Hippocampal formation (tissue), 2 donors: ENCODE measurements at places on chromosomes 6 and 20.

- no peak for DNase-seq
These were observed 33.3 kb upstream of the SLC22A16 start for GRCh38 chr6:110509617-110510241.

- DNase-seq, result no peak
These were observed 20.4 kb downstream of the ACSS1 start for GRCh38 chr20:25037288-25038102.

DNA sequence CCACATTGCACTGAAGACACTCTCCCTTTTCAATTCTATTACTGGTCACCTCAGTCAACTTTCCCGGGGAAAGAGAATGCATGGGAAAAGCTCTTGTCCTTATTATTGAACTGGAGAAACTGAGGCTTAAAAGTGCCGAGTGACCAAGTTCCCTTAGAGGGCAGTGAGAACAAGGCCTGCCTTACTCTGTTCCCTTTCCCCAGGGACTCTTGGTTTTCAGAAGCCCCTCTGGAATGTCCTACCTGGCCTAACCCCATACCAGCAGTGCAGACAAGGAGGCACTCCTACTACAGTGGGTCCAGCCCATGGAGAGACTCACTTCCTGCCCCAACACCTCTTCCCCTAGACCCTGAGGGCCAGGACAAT, 6.1 kb downstream of the SRXN1 start:
- no peak for DNase-seq

DNA sequence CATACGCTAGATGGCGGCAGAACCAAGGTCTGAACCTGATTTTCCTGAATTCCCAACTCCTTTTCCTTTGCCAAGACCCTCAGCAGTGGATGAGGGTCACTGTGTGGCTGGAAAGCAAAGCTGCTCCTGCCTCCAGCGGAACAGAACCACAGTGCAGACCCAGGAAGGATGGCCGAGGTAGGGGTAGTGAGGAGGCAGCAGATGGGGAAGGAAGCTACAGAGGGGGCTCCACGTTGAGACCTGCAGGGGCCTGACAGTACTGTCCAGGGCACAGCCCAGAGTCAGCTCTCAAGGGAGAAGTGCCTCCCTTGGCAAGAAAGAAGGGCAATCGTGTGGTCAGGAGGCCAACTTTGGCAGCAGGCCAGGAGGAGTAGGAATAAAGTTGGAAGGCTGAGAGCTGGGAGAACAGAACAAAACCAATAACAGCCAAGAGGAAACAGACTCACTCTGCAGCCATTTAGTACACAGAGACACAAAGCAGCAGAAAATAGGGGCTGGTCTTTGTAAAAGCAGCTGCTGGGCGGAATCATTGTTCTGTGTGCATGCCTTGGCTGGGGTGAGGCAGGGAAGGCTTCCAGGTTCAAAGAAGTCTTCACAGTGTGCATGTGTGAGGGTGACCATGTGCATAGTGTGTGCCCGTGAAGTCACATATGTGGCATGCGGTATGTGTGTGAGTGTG, 3.1 kb downstream of the GABRR2 start:
- peak; percentile 32 for DNase-seq

- DNase-seq, result peak; percentile 31
These were observed 41.2 kb upstream of the PDE10A start for GRCh38 chr6:165704045-165704748.

DNA sequence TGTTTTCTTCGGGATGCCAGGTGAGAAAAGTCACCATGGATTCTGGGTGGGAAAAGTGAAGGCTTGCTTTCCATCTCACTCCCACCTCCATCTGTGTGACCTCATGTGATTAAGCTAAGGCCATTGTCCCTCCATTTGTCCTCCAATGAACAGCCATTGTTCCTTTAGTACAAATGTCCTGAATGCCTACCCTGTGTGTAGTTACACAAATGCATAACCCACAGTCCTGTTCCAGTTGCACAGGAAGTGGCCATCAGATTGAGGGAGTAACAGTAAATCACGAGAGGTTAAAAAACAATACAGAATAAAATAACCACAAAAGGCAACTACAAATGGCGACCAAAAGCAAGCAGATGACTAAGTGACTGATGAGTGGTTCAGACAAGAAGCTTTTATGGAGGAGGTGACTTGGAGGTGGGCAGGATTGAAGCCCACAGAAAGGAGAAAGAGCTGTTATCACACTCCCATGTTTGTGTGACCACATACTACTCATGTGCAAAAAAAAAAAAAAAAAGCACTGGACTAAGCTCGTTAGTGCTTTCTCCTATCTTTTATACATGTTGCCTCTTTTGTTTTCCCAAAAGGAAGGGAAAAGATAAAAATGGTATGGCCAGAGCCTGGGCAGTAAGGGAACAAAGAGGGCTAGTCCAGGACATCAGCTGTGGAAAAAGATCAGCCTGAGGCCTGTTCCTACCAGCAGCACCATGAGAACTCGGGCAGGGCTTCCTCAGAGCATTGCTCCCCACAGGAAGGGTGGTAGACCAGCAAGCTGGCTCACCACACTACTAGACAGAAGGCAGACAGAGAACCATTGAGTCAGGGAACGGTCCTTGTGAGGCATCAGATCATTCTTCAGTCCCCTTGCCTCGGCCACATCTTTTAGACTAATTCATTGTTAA, 111.0 kb downstream of the TFAP2A start:
- no peak for DNase-seq

- no peak for DNase-seq
These were observed 5.5 kb upstream of the SDC4 start for GRCh38 chr20:45353746-45354145.

DNA sequence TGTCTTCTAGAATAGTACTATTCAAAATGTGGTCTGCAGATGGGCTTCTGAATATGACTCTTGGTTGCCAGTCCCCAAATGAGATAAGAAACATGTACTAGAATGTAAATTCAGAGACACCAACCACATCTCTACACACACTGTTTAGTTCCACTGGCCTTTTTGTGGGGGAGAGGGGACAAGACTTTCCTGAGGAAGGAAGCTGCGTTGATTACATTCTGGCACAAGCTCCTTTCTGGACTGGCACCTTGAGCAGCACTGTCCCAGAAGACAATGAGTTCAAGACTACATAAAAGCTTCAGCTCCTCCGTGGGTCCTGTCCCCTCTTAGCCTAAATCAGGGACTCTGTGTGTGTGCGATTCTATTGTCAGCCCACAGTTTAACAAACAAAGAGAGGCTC, 6.9 kb upstream of the IYD start:
- DNase-seq, result no peak

- DNase-seq, result no peak
These were observed 133.6 kb upstream of the TRAF3IP2 start for GRCh38 chr6:111739257-111739696.

DNA sequence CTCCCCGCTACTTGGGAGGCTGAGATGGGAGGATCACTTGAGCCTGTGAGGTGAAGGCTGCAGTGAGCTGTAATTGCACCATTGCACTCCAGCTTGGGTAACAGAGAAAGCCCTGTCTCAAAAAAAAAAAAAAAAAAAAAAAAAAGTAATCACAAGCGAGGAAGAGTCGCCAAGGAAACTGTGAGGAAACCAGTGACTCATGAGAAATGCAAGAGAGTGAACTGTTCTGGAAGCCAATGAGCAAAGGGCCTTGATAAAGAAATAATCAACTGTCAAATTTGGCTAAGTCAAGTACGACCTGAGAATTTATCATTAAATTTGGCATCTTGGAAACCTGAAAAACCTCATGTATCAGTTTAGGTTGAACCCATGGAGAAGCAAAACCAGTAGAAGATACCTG, 16.1 kb upstream of the LAMP5 start:
- DNase-seq, result no peak

DNA sequence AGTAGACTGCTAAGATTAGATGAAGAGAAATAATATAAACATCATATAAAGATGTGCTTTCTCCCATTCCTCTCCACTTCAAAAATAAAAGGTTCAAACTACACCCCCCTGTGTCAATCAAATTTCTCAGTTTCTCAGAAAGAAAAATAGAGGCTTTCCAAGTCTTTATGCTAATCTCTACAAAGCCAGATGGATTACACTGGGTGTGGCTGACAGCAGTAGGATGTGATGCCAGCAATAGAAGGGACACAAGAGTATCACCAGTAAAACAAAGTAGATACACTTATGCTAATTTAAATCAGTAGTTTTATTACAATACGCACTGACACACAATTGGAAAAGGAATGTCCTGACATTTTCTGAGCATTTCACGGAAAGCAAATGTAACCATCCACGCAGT, 353.4 kb downstream of the RNGTT start:
- no peak for DNase-seq

DNA sequence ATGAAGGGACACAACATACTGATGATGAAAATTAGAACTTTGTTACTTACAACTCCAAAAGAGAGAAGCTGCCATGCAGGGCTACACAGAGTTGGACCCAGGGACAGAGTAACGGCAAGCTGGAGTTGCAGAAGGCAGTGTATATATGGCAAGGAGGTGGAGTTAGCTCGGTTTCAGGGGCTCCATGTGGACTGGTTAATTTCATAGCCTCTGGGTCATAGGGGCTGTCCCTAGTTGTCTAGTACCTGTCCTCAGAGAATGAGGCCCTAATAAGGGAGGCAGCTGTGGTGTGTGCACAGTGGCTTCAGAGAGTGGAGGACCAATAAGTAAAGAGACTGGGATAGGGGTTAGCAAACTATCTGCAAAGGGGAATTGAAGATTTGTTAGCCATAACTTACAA, 7.9 kb upstream of the ZSCAN12 start:
- DNase-seq, result no peak

GRCh38 chr6:4682431-4683097, 93.6 kb upstream of the CDYL start:
- DNase-seq, result no peak

DNA sequence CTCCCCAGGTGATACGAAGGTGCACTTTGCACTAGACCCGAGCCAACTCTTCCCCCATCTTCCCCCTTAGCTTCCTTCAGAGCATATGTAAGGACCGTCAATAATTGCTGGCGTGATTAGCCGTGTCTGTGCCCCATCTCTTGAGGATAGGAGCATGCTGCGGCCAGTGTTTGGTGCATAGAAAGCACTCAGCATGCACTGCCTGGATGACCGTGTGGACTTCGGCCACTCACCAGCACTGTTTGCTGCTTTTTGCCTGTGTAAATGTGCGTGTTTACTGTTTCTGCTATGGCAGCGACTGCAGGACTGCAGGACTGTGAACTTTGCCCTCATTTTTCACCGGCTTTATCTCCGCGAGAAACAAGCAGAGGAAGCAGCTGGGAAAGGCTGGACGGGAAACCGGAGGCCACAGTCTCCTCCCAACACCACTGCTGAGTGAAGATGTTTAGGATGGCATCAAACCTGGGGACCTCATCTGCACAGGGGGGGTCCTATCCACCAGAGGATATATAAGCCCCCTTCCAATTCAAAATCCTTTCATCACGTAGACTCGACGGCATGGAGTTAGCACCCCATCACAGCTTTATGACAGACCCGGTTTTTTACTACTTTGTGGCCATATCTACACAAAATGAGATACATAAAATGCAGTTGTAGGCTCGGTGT, 150.6 kb upstream of the AFDN start:
- DNase-seq, result no peak

DNA sequence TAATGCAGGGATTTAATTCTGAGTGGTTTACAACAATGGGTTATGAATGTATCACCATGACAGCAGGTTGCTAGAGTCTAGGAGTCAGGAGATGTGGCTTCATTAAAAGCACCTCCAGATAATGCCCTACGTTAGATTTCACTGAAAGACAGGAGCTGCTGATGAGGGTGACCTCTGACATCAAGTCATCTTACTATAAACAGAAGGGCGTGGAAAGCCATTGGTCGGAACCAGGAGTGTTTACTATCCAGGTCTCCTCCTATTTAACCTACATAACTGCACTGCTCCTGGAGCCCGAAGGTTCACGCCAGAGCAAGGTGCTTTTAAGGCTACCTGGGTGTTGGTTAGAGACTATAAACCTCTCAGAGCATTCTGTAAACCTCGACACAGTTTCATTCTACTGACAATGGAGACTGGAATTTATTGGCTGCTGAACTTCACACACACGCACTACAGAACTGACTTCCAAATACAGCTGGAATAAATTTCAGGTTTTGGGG, 128.7 kb downstream of the EYA4 start:
- DNase-seq, result no peak

GRCh38 chr20:33531885-33532284, 42.0 kb downstream of the CBFA2T2 start:
- no peak for DNase-seq

DNA sequence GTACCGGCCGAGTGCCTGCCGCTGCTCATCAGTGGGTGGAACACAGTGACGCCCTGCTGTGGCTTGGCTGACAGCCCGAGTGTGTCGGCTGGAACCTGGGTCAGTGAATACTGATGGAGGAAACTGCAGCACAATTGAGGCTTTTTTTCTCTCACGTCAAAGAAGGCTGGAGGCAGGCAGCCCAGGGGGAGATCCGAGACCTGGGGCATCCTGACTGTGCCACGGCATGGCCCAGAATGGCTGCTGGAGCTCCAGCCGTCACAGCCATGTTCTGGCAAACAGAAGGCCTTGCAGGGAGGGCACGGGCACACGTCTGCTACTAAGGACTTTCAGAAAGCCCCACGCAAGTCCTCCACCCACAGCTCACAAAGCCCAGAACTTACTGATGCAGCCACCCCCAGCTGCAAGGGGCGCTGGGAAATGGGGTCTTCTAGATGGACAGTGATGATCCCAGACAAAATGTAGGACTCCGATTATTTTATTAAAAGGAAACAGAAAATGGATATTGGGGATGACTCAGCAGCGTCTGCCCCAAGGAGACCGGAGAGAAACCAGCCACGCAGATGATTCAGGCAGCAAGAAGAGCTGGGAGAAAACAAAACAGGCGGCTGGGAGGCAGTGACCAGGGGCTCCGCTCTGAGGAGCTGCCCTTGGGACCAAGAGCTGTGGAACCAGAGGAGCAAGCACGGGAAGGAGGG, 140.0 kb downstream of the TAF4 start:
- no peak for DNase-seq

- no peak for DNase-seq
These were observed 35.2 kb upstream of the EEF1E1 start for GRCh38 chr6:8137529-8137939.

DNA sequence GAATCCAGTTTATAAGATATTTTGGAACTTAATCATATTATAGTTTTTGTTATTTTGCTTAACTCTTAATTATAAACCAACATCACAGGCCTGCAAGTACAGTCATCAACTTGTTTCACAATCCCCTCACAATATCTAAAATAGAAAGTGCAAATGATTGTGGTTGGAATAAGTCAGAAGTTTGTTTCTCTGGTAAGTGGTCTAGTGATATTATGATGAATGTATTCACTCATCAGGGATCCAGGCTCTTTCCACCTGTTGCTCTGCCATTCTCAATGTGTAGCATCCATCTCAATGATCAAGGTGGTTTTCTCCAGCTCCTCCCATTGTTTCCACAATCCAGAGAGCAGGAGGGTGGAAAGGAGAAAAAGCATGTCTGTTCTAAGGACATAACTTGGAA, 54.2 kb downstream of the OPN5 start:
- DNase-seq, result no peak

DNA sequence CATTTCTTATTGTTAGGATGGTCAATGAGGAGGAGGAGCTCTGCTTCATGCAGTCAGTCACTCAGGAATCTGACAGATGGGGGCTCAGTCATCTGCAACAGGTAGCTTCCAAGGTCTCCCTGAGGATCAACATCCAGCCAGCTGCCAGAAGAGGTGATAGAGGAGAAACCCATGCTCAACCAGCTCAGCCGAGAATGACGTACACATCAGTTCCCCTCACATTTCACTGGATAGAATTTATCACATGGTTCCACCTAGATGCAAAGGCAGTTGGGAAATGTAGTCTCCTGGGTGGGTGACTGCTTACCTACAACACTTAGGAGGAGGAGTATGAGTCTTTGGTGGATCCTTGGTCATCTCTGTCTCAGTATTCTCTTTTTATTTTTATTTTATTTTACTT, 144.5 kb downstream of the CEBPB start:
- peak; percentile 21 for DNase-seq
